ENCODE measurements at places on chromosomes 7 and 10. TPM values are rescaled to one million over a fixed set of nuclear protein-coding genes. Genes with fewer than 3 reads are reported as not detected.

The NRG3 gene
- total RNA-seq, result 2.3 TPM

The CCL24 gene
- not detected for total RNA-seq

DNA sequence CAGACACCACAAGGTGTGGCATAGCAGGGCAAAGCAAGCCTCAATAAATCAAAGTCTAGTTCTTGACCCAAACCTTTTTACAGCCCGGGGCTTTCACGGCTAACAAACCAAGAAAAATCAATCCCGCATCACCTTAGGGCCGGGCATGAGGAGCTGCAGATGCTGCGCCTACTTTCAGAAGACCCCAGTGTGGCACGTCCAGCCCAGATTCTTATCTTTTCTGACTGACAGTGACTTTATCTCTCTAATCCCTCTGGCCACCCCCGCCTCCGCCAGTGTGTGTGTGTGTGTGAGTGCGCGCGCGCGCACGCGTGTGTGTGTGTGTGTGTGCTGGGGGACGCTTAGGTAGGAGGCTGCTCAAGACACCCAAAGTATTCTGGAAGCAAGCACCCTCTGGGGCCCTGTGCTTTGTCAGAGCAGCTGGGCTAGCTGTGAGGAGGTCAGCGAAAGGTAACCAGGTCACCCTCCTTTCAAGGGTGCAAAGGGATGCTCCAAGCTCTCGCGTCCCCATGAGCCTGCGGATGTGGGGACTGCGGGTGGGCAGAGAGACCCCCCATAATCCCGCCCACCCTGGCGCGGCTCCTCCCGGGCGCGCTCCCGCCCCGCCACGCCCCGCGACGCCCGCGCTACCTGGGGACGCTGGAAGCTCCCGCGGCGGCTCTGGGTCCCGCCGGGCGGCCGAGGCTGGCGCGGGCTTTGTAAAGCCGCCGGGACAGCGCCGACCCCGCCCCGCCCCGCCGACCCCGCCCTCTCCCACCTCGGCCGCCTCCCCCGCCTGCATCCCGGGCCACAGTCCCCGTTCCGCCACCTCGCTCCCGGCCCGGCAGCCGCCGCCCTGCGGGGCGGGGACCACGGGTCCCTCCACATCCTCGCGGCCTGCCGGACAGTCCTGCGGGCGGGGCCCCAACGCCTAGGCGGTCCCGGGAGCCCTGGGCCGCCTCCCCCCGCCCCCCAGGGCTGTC, 57.1 kb upstream of the RHOBTB1 start:
- H3K36me3 ChIP-seq, result no peaks in the 10 kb centered on the region
- no peaks in the 10 kb centered on the region for H3K27me3 ChIP-seq
- H3K4me1 ChIP-seq, result peaks cover 6% of the 10 kb centered on the region
- H3K4me3 ChIP-seq, result peak overlapping the region; percentile 69
- no peak overlapping the region for H3K27ac ChIP-seq

The ACSL5 gene
- 0.79 TPM for total RNA-seq

- no peaks in the 10 kb centered on the region for H3K36me3 ChIP-seq
- no peak overlapping the region for H3K27ac ChIP-seq
- H3K4me1 ChIP-seq, result peaks cover 8% of the 10 kb centered on the region
- no peak overlapping the region for H3K4me3 ChIP-seq
- peak; percentile 65 for DNase-seq
Measured at GRCh38 chr7:70178787-70179186, 580.5 kb downstream of the AUTS2 start.

The MPP7 gene
- total RNA-seq, result 6.9 TPM

DNA sequence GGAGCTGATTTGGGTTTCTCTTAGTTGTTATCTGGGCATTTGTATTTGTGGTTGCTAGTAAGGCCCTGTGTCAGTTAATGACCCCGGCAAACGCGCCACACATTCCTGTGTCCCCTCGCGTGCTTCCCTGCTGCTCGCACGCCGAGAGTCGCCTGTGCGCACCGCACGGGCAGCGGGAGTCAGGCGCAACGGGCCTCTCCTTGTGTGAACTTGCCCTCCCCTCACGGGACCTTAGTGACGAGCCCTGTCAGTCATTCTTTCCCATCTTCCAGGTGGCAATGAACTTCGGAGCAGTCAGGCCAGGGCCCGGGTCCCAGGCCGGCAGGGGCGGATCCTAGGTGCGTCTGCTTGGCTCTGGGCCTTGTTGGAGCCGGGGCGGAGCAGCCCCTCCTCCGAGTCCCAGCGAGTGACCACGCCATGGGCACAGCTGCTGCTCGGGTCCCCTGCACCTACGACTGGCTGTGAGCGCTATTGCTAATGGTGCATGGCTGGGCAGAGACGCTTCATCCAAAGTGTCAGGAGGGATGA, 12.4 kb upstream of the PRKAR1B start:
- no peak overlapping the region for H3K27ac ChIP-seq
- peaks cover 2% of the 10 kb centered on the region for H3K4me1 ChIP-seq
- no peak for DNase-seq
- H3K36me3 ChIP-seq, result peaks cover 8% of the 10 kb centered on the region
- H3K27me3 ChIP-seq, result no peaks in the 10 kb centered on the region
- no peak overlapping the region for H3K4me3 ChIP-seq

- no peaks in the 10 kb centered on the region for H3K27me3 ChIP-seq
- no peak overlapping the region for H3K4me3 ChIP-seq
Measured at GRCh38 chr7:134140889-134141867, 14.0 kb downstream of the LRGUK start.

- H3K27ac ChIP-seq, result no peak overlapping the region
- H3K4me3 ChIP-seq, result no peak overlapping the region
- DNase-seq, result no peak
- H3K36me3 ChIP-seq, result no peaks in the 10 kb centered on the region
- no peaks in the 10 kb centered on the region for H3K4me1 ChIP-seq
Measured at GRCh38 chr10:17795813-17796594, 13.1 kb upstream of the MRC1 start.

DNA sequence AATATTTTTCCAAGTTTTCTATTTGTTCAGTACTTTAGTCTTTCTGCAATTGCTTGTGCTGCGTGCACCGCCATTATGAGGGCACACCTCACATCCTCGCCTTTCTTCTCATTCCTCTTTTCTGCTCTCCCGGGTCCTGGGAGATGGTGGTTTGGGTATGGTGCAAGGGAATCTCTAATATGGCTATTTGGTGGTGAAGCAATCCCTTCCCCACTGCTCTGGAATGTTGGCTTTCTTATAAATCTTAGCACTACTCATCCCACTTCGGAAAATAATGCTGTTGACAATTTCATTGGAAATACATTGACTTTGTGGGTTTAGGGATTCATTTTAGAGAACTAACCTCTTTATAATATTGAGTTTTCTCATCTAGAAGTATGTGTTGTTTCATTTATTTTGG, 1.9 kb upstream of the GCK start:
- H3K27ac ChIP-seq, result no peak overlapping the region
- H3K4me1 ChIP-seq, result peaks cover 4% of the 10 kb centered on the region
- H3K27me3 ChIP-seq, result no peaks in the 10 kb centered on the region
- no peak overlapping the region for H3K4me3 ChIP-seq
- no peak for DNase-seq
- H3K36me3 ChIP-seq, result no peaks in the 10 kb centered on the region

- H3K27me3 ChIP-seq, result no peaks in the 10 kb centered on the region
- no peaks in the 10 kb centered on the region for H3K36me3 ChIP-seq
- DNase-seq, result no peak
- H3K4me3 ChIP-seq, result peak overlapping the region; percentile 94
Measured at GRCh38 chr10:73097305-73097670, 622 bp upstream of the P4HA1 start.

DNA sequence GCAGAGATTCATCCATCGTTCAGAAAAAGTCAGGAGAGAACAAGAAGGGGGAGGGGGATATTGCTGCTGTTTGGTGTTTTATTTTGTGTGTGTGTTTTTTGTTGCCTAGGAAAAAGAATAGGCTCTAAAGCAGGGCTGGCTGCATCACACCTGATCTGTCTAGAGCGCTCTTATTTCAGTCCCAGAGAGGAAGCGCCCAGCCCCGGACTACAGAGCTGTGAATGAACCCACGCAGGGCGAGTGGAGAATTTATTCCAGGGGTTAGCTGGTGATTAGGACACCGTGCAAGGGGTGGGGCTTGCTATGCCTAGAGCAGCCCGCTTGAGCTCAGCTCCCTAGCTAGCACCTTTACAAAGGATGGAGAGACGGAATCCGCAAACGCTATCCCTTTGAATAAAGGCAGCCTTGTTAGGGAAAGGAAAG, 621 bp upstream of the FAM13C start:
- peaks cover 2% of the 10 kb centered on the region for H3K4me1 ChIP-seq
- H3K4me3 ChIP-seq, result peak overlapping the region; percentile 76
- no peaks in the 10 kb centered on the region for H3K36me3 ChIP-seq
- H3K27ac ChIP-seq, result no peak overlapping the region
- H3K27me3 ChIP-seq, result no peaks in the 10 kb centered on the region

GRCh38 chr7:33887266-33887975, 17.9 kb upstream of the BMPER start:
- H3K27me3 ChIP-seq, result no peaks in the 10 kb centered on the region
- no peak overlapping the region for H3K27ac ChIP-seq
- peaks cover 4% of the 10 kb centered on the region for H3K4me1 ChIP-seq
- H3K36me3 ChIP-seq, result no peaks in the 10 kb centered on the region
- DNase-seq, result no peak

The SRPK2 gene
- 59.2 TPM for total RNA-seq

The CYP2C8 gene
- 0.34 TPM for total RNA-seq

DNA sequence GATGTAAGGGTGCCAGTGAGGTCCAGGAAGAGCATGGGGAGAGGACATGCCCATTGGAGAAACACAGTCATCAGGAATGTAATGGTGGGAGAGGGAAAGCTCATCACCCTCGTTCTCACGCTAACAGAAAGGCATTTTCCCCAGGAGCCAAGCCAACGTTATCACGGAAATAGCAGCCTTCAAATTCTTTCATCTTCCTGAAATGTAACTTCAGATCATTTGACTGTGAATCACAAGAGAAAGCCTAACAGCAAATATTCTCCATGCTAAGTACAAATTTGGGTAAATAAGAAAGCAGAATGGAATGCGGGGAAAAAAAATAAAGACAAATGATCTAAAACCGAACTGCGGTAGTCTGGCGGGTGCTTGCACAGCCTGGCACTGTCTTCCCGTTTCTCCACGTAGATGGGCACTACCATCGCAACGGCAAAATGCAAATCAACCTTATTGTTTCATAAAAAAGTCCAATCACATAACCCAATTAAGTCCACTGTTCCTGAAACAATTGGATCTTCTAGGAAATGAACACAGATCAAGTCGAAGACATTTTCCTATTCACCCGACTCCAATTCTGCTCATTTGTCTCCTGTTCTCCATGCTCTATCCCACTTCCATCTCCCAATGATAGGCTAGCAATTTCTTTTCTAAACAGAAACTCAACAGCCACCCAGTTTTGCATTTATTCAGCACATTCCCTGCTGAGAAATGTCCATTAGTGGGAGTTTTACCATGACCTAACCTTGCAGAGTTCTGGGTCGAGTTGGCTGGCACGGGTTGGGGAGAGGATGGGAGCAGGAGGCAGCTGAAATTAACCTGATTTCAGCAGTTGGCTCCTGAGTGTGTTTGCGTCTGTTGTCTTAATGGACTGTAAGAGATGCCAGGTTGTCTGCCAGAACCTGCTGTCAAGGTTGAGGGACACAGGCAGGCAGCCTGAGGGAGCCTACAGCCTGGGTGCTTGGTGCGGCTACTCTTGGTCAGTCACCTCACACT, 74.6 kb upstream of the FRMD4A start:
- peak; percentile 100 for DNase-seq
- peaks cover 29% of the 10 kb centered on the region for H3K4me1 ChIP-seq
- peak overlapping the region; percentile 97 for H3K27ac ChIP-seq
- peak overlapping the region; percentile 15 for H3K4me3 ChIP-seq
- no peaks in the 10 kb centered on the region for H3K27me3 ChIP-seq
- H3K36me3 ChIP-seq, result no peaks in the 10 kb centered on the region

DNA sequence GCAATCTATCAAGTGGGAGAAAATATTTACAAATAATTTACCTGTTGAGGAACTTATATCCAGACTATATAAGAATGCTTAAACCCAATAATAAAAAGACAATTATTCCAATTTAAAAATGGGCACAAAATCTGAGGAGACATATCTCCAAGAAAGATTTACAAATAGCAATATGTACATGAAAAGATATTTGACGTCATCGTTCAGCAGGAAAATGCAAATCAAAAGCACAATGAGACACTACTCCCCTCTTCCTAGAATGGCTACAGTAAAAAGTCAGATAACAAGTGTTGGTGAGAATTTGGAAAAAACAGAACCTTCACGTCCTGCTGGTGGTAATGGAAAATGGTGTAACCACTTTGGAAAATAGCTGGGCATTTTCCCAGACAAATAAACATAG, 457.0 kb downstream of the DPP6 start:
- H3K4me1 ChIP-seq, result no peaks in the 10 kb centered on the region
- no peak overlapping the region for H3K27ac ChIP-seq
- no peak for DNase-seq
- H3K4me3 ChIP-seq, result no peak overlapping the region
